ENCODE measurements at places on chromosomes 1 and 21. TPM values are rescaled to one million over a fixed set of nuclear protein-coding genes. Genes with fewer than 3 reads are reported as not detected.
A peak's percentile ranks its signal among the peaks of the same experiment; 100 is the strongest.

Gene CAPN2
- total RNA-seq = 353 TPM

DNA sequence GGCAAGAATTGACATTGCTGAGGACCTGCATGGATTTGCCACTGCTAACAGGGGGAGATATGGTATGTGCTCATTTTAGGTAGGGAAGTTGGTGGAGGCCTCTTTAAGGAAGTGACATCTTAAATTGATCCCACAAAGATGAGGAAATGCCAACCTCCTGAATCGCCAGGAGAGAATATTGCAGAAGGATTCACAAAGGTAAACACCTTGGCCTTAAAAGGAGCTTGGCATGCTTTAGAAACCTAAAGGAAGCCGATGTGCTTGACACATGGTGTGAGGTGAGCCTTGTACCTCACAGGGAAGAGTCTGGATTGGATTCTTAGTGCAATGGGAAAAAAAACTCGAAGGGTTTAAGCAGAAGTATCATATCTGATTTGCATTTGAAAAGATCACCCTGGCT lies 470.5 kb upstream of the DAB1 start:
- no peak for DNase-seq

DNA sequence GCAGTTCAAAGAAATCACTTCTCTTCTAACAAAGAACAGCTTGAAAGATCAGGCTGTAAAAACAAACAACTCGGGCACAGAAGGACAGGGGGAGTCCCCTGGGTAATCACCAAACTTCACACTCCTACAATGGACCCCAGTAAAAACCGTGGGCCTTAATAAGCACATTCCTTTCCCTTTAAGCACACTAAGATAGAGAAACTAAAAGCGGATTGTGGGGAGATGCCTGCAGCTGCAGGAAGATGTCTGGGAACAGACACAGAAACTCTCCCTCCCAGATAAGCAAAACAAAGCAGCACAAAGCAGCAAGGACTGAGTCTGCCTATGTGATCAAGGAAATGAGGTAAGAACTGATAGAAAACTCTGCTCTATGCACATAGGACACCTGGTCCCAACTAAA lies 37.6 kb upstream of the CTBS start:
- peak; percentile 1 for DNase-seq

- peak; percentile 74 for DNase-seq
Observed at GRCh38 chr21:17925000-17925610, 105.9 kb upstream of the C21orf91 start.

Measured in lung (tissue), 17 donors.